ENCODE measurements at places on chromosomes 4 and X. TPM values are rescaled to one million over a fixed set of nuclear protein-coding genes. Genes with fewer than 3 reads are reported as not detected.

The TSPAN6 gene
- total RNA-seq, result 41.5 TPM

The RBMXL3 gene
- not detected for total RNA-seq

The PNMA5 gene
- total RNA-seq, result not detected

The NDP gene
- total RNA-seq, result not detected

The CTAG2 gene
- total RNA-seq, result not detected

The TMPRSS11B gene
- total RNA-seq, result not detected

The PRRG1 gene
- total RNA-seq, result 5.6 TPM

The GPRASP1 gene
- 0.21 TPM for total RNA-seq

The CLTRN gene
- total RNA-seq, result 0.65 TPM

The CT45A1 gene
- total RNA-seq, result not detected

The CYSLTR1 gene
- total RNA-seq, result not detected

Measured in A549 treated with Hydrocortisone at 1 μM for 4 hours (cell line).